ENCODE measurements at places on chromosomes 1 and 21.

DNA sequence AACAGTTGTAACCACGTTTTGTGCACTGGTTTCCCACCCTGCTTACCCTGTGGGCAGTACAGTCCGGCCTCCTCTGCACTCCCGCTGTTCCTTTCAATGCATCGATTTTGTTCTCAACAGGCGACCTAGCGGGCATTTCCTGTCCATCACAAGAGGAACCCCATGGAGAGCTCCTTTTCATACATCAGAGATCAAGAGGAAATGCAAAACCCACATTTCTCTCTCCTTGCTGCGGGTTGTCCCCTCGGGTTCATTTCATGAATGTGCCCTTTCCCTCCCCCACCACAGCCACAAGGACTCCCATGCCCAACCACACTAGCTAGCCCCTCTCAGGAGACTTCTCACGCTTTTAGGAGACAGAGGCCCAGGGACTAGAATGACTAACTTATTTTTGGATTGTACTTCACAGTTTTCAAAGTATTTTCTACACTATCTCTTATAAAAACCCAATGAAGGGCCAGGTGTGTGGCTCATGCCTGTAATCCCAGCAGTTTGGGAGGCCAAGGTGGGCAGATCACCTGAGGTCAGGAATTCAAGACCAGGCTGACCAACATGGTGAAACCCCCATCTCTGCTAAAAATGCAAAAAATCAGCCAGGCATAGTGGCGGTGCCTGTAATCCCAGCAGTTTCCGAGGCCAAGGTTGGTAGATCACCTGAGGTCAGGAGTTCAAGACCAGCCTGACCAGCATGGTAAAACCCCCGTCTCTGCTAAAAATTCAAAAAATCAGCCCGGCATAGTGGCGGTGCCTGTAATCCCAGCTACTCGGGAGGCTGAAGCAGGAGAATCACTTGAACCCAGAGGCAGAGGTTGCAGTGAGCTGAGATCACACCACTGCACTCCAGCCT lies 18.4 kb downstream of the ATP1A4 start:
- no peak for DNase-seq

DNA sequence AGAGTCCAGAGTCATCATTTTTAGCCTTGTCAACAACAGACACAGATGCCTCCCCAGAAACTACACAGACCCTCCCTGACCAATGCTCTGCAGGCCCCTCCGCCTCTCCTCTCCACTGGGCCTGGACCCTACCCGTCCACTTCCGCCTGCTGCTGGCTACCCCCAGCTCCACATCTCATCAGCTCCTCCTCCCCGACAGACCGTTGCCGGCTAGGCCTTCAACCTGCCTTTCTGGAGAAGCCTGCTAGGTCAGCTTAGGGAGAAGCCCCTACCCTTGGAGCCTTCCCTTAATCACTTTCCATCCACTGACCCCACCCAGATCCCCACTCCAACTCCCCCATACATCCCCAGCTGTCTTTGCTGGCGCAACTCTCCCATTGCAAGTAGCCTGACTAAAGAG lies 1.4 kb downstream of the TRIM17 start:
- DNase-seq, result no peak

GRCh38 chr1:35369922-35370671 lies 101.6 kb downstream of the ZMYM4 start:
- peak; percentile 42 for DNase-seq

- no peak for DNase-seq
Observed at GRCh38 chr21:44571844-44572782, 1.4 kb upstream of the KRTAP10-4 start.

GRCh38 chr1:101002551-101002950 lies 23.0 kb downstream of the DPH5 start:
- DNase-seq, result no peak

GRCh38 chr1:47711848-47712492 lies 274.1 kb downstream of the FOXD2 start:
- DNase-seq, result no peak
